Iris pigment epithelial cell (primary cell): ENCODE measurements at places on chromosomes 4 and X.

DNA sequence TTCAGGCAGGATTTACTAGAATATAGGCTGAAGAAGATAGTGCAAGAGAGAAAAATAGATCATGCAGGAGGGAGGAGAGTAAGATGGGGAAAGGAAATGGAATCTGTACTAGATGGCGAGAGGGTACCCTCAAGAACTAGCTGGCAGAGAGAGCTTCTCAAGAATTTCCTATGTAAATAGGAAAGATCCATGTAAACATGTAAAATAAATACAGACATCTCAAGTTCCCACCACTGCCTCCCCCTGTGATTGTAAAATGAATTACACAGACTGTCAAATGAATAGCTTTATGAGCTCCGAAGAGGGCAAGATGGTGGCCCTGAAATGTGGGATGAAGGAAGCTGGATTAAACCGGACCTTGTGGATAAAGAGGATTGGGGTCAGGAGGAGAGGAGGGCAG is 178.0 kb downstream of the PALLD start:
- peak; percentile 27 for DNase-seq

GRCh38 chr4:185830263-185830994 is 18.4 kb upstream of the SORBS2 start:
- no peak for DNase-seq

DNA sequence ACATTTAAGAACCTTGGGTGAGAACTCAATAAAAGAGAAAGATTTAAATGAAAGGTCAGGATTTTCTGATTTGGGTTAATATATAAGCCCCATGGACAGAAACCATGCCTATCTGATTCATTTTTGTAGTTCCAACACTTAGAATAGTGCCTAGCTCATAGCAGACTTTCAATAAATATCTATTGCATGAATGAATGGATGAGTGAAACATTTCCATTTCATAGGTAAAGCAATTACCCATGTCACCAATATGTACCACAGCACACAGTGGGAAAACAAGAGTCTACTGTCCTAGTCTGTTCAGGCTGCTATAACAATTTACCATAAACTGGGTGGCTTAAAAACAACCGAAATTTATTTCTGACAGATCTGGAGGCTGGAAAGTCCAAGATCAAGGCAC is 63.9 kb upstream of the PTPN13 start:
- DNase-seq, result no peak

GRCh38 chrX:20481632-20482031 is 214.9 kb upstream of the RPS6KA3 start:
- no peak for DNase-seq

DNA sequence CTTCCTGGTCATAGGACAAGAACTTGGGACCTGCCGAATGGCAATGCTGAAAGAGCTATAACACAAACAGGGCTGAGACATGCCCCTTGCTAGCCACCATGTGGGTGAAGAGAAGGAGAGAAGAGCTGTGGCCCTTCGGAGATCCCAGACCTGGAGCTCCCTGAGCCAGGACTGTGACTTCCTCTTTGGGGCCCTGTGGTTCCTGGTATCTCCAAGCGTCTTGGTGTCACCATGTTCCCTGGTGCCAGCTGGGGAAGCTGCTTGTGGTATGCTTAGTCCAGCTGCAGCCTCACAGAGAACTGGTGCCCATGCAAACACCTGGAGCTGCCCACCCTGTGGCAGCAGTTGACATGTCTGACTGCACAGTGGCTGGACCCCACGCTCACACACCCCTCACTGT is 68.5 kb downstream of the NDNF start:
- no peak for DNase-seq

DNA sequence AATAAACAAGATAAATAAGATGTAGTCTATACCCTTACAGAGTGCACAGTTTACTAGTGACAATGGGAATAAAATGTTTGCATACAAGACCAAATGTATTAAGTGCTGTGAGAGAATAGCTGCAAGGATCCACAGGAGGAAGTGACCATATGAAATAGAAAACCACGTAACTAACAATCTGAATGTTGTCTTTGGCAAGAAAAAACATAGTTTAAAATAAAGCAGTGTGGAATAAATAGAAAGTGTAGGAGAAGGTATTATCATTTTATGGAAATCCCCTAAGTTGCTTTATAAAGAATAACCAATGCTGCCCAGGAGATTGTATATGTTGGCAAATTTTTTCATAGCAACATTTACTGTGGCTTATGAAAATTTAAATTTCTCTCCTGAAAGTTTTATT is 116.1 kb downstream of the PCDH7 start:
- peak; percentile 54 for DNase-seq

GRCh38 chrX:104310090-104310489 is 55.4 kb upstream of the ESX1 start:
- DNase-seq, result peak; percentile 36

DNA sequence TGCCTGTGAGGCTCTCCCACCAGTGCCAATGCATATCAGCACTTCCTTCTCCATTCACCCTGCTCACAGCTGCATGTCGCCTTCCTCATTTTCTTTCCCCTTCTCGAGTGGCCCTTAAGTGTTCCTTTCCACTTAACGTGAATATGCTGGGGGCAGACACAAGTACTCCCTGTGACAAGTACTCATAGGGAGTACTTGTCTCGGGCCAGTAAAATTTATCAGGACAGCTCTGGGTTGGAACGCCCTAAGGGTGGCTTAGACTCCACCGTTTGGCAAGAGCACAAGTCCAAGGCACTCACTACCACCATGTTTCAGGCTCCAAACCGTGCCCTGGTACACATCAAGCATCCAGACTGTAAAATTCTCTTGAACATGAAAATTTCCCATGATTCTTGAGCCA is 3.9 kb upstream of the LDOC1 start:
- no peak for DNase-seq

DNA sequence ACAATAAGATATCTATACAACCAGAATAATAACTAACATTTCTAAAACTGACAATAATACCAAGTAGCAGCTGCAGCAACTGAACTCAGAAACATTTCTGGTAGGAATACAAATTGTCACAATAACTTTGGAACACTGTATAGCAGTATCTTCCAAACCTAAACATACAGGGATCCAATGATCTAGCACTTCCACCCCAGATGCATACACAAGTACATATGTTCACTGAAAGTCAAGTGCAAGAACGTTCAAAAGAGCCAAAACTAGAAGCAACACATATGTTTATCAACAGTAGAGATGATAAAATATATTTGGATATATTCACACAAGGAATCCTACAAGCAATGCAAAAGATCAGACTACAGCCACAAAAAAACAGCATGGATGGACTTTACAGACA is 46.2 kb downstream of the MAPK10 start:
- DNase-seq, result no peak

GRCh38 chrX:105564501-105564900 is 257.8 kb upstream of the NRK start:
- peak; percentile 87 for DNase-seq

DNA sequence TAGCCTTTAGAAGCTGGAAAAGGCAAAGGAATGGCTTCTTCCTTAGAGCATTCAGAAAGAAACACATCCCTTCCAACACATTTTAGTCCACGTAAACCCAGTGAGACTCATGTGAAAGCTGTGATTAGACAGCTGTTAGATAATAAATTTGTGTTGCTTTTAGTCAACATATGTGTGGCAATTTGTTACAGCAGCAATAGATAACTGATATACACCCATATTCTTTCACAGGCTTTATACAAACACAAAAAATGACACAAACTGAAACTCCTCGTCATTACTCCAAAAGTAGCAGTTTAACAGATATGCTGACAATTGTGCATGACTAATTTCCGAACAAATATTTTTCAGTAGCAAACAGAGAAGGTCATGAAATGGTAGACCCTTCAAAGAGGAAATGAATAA is 65.3 kb downstream of the ANTXR2 start:
- no peak for DNase-seq

GRCh38 chr4:163693776-163694175 is 199.3 kb downstream of the TMA16 start:
- peak; percentile 75 for DNase-seq

DNA sequence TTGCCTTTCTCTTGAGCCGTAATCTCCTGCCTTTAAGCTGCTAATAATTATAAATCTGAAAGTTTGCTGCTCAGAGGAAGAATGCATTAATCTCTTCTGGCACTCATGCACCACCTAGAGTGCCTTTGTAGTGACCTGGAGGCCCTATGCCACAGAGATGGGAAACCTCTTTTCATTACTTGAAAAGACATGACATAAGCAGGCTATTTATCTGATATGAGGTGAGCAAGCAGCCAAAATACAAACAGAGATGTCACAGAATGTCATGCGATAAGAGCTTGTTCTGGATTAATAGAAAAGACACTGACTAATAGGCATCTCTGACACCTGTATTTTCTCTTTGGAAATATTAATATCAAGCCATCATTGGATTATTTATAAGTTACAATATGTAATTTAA is 42.3 kb downstream of the GABRB1 start:
- no peak for DNase-seq

DNA sequence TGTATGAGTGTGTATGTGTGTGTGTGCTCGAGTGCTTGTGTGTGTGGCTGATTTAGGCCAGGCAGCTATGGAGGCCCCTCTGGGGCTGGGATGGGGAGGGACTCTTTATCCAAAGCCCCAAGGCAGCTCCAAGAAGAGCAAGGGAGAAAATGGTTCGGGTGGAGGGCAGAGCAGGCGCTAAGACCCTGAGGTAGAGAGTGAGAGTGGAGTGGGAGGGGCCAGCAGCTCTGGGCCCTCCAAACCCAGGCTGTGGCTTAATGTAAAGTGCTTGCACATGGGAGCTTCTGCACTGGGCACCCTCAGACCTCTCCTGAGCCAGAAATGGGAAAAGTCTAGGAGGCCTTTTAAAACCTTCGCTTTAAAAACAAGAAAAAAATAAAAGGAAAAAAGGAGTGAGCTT is 233.5 kb upstream of the PSAPL1 start:
- DNase-seq, result no peak

- no peak for DNase-seq
Observed at GRCh38 chr4:35734381-35735098, 509.8 kb downstream of the ARAP2 start.

DNA sequence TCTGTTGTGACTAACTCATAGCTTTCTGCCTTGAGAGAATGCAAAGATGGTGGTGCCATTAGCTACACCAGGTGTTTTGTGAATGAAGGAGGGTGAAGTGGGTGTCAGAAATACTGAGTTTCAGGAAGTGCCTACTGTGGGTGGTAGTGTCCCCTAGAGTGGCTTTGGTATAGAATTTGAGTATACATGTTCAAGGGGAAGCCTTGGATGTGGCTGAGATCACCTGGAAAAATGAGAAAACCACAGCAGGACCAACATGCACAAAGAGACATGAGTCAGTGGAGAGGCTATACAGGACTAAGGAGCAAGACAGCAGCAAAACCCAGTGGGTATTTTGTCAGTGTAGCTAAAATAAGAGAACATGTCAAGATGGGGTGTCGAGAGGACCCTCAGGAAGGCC is 204.3 kb upstream of the TBL1X start:
- DNase-seq, result no peak

GRCh38 chrX:111170017-111170416 is 74.0 kb downstream of the PAK3 start:
- DNase-seq, result peak; percentile 6

DNA sequence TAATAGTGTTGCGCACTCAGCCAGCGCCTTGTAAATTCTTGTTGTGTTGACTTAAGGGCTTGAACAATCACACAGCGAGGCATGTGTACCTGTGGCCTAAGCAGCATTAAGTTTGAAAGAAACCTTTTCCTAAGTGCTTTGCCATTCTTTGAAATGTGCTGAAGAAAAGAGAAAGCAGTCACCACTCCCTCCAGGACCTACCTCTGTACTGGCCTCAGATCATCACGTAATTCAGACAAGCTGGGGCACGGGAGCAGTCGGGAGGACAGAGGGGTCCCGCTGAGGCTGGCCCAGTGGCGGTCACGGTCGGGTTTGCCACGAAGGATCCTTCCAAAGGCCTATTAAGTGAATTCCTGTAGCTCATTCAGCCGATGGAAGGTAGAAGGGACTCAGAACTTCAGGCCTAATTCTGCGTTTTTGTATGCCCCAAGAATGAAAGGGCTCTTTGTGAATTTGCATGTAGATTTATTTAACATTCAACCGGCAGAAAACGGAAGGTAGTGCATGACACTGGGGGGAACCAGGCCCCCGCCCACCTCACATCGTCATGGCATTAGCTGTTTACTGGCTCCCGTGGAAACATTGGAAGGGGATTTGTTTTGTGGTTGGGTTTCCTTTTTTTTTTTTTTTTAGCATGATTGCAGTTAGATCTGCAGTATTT is 106.3 kb downstream of the TRAPPC11 start:
- DNase-seq, result no peak

- no peak for DNase-seq
Observed at GRCh38 chr4:174134361-174134760, 149.1 kb downstream of the FBXO8 start.

DNA sequence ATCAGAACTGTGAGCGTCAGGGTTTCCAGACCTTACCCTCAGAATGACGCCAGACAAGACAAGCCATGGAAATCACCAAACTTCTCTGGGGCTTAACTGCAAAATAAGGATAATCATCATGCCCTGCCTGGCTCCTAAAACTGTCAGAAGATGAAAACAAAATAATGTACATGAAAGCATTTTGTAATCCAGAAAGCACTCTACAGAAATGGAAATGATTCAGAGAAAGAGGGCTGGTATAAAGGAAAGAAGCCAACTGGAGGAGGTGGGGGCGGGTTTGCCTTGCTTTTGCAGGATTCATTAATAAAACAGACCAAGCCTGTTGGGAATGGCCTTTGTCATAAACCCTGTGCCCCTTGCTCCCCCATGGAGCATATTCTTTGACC is 47.3 kb downstream of the SEPSECS start:
- no peak for DNase-seq
